Activated naive CD8-positive, alpha-beta T cell treated with anti-CD3 and anti-CD28 coated beads, Interleukin-2, amount 10 ng/mL, durations not matched to agents 7 days and 5 days (primary cell): ENCODE measurements at places on chromosomes 7 and 10. TPM values are rescaled to one million over a fixed set of nuclear protein-coding genes. Genes with fewer than 3 reads are reported as not detected.

DNA sequence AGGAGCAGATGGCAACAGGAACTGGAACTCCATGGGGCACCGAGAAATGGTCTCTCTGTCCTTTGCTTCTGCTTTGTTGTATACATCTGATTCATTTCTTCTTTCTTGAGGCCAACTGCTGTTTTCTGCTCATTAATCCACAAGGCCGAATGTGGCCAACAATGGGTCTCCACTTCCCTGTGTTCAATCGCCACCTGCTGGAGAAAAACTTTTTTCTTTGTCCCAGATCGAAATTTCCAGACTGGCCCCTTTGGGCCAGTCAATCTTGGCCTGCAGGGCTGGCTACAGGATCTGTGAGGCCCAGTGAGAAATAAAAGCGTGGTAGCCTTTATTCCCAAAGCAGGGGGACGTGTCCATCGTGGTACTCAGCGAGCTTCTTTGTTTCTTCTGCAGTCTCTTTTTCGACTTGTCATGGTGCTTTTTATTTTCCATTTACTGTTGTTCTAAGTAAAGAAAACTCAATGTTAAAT lies 58.8 kb downstream of the PARP12 start:
- no peak for DNase-seq

GRCh38 chr10:124119946-124120345 lies 26.5 kb upstream of the CHST15 start:
- no peak for DNase-seq

DNA sequence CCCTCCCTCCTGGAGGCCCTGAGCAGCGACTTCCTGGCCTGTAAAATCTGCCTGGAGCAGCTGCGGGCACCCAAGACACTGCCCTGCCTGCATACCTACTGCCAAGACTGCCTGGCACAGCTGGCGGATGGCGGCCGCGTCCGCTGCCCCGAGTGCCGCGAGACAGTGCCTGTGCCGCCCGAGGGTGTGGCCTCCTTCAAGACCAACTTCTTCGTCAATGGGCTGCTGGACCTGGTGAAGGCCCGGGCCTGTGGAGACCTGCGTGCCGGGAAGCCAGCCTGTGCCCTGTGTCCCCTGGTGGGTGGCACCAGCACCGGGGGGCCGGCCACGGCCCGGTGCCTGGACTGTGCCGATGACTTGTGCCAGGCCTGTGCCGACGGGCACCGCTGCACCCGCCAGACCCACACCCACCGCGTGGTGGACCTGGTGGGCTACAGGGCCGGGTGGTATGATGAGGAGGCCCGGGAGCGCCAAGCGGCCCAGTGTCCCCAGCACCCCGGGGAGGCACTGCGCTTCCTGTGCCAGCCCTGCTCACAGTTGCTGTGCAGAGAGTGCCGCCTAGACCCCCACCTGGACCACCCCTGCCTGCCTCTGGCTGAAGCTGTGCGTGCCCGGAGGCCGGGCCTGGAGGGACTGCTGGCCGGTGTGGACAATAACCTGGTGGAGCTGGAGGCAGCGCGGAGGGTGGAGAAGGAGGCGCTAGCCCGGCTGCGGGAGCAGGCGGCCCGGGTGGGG lies 2.2 kb downstream of the TRIM56 start:
- no peak for DNase-seq

GRCh38 chr10:94496010-94496409 lies 49.6 kb upstream of the HELLS start:
- DNase-seq, result no peak

GRCh38 chr7:48454750-48455192 lies 283.5 kb downstream of the ABCA13 start:
- DNase-seq, result no peak

Gene SPOCK2
- 370 TPM for total RNA-seq

Gene ERVW-1
- total RNA-seq, result not detected

GRCh38 chr7:138345567-138345966 lies 114.5 kb upstream of the TRIM24 start:
- DNase-seq, result no peak

- DNase-seq, result no peak
Measured at GRCh38 chr10:44870031-44870430, 41.1 kb upstream of the TMEM72 start.

GRCh38 chr7:37245590-37245989 lies 203.1 kb downstream of the ELMO1 start:
- no peak for DNase-seq

DNA sequence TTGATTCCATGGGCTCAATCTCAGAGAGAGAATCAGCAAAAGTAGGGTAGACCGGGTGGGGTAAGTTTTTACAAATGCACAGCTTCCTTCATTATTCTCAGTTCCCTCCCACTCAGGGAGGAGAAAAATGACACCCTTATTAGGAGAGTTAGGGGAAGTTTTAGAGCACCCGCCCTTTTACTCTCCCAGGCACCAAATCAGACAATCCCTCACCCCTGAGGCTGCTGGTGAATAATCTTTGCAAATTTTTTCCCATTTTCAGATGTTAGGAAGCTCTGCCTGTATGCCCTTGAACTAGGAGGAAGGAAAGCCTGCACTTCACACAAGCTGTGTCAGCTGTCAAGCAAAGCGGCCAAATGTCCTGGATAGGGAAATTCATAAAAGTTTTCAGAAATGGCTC lies 834.9 kb downstream of the GRID1 start:
- DNase-seq, result no peak

DNA sequence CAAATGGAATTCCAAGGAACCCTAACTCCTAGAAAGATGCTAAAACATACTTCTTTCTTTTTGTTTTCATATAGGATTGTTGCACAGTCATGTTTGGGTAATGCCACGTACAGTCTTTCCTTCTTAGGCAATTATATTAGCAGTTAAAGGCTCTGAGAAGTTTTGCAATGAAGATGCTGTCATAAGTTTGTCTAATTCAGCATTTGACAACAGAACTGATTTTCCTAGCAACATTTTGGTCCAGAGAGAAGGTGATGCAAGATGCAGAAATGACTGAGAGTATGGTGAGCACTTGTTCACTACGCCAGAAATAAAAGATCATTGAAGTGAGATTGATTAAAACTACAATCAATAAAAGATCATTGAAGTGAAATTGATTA lies 184.0 kb upstream of the PLXNA4 start:
- DNase-seq, result no peak

GRCh38 chr10:97738616-97739015 lies 1.7 kb downstream of the ZFYVE27 start:
- no peak for DNase-seq

DNA sequence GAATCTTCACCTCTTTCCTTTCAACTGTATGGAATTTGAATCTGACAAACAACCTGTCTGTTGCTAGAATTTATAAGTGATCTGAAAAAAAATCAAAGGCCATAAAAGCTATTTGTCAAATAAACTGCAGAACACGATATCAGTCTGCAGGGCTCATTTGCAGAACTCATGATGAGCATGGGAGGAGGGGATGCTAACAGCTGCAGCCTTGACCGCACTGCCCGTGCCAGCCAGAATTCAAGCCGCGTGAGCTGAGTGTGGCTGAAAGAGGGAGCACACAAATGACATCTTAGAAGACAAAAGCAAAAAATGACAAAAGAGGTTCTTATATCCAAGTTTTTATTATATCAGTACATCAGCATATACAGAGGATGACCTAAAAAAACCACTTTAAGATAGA lies 15.7 kb downstream of the LRRTM3 start:
- no peak for DNase-seq

GRCh38 chr10:122368502-122369254 lies 5.8 kb upstream of the PLEKHA1 start:
- DNase-seq, result no peak

DNA sequence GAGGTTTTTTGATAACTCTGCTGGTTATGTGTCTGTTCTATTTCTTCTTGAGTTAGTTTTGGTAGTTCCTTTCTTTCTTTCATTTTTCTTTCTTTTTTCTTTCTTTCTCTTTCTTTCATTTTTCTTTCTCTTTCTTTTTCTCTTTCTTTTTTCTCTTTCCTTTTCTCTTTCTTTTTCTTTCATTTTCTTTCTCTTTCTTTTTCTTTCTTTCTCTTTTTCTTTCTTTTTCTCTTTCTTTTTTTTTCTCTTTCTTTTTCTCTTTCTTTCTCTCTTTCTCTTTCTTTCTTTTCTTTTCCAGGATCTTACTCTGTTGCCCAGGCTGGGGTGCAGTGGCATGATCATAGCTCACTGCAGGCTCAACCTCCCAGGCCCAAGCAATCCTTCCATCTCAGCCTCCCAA lies 20.4 kb upstream of the RHBDD2 start:
- no peak for DNase-seq

GRCh38 chr7:49433794-49434193 lies 339.6 kb upstream of the VWC2 start:
- DNase-seq, result no peak

GRCh38 chr10:24313283-24313682 lies 104.3 kb downstream of the KIAA1217 start:
- DNase-seq, result no peak

DNA sequence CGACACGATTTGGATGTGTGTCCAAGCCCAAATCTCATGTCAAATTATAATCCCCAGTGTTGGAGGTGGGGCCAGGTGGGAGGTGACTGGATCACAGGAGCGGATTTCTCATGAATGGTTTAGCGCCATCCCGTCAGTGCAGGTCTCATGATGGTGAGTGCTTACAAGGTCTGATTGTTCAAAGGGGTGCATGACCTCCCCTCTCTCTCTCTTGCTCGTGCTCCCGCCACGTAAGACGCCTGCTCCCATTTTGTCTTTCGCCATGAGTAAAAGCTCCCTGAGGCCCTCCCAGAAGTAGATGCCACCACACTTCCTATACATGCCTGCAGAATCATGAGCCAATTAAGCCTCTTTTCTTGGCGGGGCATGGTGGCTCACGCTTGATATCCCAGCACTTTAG lies 71.5 kb upstream of the NANOS1 start:
- DNase-seq, result no peak

GRCh38 chr10:72260239-72260975 lies 13.3 kb upstream of the DDIT4 start:
- DNase-seq, result peak; percentile 95

Gene TEX36
- total RNA-seq, result not detected

DNA sequence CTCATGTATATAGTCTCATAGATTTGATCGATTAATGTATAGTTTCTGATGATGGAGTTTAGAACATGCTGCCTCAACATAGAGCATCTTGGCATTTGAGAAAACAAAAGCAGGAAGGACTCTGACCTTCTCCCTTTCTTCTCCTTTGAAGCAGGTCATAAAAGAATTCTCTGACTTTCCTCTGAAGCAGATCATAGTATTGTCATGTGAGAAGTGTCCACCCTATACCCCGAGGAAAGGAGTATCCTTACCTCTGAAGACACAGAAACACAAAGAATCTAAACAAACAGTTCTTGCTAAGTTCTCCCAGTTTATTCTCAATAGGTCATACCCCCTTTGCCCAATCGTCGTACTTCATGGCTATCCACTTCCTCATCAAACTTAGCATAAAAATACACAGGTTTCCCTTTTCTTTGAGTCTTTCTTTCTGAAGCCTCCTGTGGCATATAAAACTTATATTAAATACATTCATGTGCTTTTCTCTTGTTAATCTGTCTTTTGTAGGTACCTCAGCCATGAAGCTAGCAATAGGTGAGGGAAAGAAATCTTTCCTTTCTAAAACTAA lies 194.9 kb downstream of the REEP3 start:
- no peak for DNase-seq

DNA sequence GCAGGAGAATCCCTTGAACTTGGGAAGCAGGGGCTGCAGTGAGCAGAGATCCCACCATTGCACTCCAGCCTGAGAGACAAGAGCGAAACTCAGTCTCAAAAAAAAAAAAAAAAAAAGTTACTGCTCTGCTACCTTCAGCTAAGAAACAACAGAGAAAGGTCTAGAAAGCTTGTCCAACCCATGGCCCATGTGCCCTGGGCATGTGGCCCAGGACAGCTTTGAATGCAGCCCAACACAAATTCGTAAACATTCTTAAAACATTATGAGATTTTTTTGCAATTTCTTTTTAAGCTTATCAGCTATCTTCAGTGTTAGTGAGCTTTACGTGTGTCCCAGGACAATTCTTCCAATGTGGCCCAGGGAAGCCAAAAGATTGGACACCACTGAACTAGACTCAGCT lies 22.9 kb downstream of the PLXDC2 start:
- no peak for DNase-seq

- no peak for DNase-seq
Measured at GRCh38 chr10:131246089-131246488, 65.4 kb downstream of the TCERG1L start.

DNA sequence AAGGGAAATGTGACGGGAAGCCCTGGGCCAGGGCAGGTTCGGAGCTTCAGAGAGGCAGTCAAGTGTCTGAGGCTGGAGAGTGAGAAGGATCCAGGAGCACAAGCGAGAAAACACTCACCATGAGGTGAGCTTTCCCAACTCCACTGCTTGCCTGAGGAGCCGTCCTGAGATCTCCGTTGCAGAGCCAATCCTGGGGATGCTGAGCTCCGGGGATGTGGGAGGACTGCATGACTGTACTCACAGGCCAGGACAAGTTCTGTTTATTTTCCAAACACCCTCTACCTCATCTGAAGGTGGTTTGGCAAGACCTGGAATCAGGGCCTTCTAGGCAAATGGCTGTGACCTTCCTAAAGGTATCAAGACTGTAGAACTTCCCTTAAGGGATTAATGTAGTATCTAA lies 38.7 kb downstream of the GLI3 start:
- DNase-seq, result no peak

DNA sequence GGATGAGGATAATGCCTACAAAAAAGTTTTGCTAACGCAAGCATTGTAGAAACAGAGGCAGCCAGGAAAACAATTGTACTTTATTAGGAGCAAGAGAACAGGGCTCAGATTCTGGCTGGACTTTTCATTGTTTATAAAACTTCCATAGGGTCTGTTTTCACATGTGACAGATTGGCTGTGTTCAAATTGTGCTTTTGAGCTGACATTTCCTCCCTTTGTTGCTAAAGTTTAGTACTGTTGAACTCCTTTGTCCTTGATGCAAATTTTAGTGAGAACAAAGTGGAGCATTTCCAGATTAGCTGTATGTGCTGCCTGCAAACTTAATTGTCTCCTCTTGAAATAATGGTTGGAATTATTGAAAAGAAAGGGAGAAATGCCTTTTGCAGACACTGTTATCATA lies 221.0 kb upstream of the FZD1 start:
- DNase-seq, result no peak
